ENCODE measurements at places on chromosomes 5 and 9. TPM values are rescaled to one million over a fixed set of nuclear protein-coding genes. Genes with fewer than 3 reads are reported as not detected.

The TRIM36 gene
- total RNA-seq = 2.5 TPM

The SUSD3 gene
- total RNA-seq = 0.27 TPM

The GZMA gene
- not detected for total RNA-seq

The NR4A3 gene
- total RNA-seq = 7.1 TPM

The CTNNAL1 gene
- 309 TPM for total RNA-seq

The GRM6 gene
- not detected for total RNA-seq

The CDO1 gene
- total RNA-seq = not detected

- DNase-seq = no peak
These were observed 241.7 kb upstream of the NR4A3 start for GRCh38 chr9:99579964-99580363.

- no peak for DNase-seq
These were observed 4.9 kb downstream of the NPDC1 start for GRCh38 chr9:137041124-137041523.

- DNase-seq = no peak
These were observed 55.8 kb downstream of the RFK start for GRCh38 chr9:76338418-76338817.
